ENCODE measurements at places on chromosomes 4 and X.

DNA sequence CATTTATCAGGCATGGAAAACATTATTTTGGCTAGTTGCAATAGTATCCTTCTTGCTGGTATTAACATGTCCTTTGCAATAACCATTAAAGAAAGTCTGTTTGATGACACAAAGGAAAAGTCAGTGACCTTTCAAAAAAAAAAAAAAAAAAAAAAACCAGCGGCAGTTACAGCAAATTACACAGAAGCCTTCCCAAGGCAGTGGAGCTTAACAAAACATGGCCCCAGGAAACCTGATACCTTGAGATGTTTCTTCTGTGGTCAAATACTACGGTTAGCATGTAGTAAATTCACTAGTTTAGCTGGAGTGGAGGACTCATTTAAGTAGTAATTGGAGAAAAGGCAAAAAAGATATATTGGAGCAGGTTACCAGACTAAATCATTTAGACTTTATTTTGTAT lies 359.1 kb downstream of the DACH2 start:
- no peaks in the 10 kb centered on the region for H3K27me3 ChIP-seq
- no peak overlapping the region for H3K4me3 ChIP-seq
- DNase-seq, result no peak
- H3K4me1 ChIP-seq, result no peaks in the 10 kb centered on the region
- no peaks in the 10 kb centered on the region for H3K36me3 ChIP-seq

GRCh38 chr4:144295286-144295995 lies 154.9 kb upstream of the GYPA start:
- H3K27ac ChIP-seq, result no peak overlapping the region
- no peak for DNase-seq
- no peaks in the 10 kb centered on the region for H3K27me3 ChIP-seq

DNA sequence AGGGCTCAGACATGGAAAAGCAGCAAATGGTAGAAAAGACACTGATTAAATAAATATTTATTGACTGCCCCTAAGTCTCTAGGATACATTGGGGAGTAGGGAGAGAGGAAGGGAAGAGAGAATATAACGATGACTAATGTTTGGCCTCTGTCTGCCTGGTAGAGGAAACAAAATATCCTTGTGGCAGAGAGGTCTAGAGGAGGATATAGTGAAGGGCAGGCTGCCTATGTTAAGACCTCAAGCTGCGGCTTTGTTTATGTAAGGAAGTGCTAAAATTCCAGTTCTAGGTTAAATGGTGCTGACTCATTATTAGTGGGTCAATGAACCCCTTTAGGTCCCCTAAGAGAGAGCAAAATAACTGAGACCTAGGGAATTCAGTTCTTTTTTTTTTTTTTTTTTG lies 427.3 kb upstream of the FTHL17 start:
- H3K4me3 ChIP-seq, result no peak overlapping the region
- H3K27ac ChIP-seq, result no peak overlapping the region
- DNase-seq, result peak; percentile 28

- no peak for DNase-seq
- H3K27me3 ChIP-seq, result no peaks in the 10 kb centered on the region
- no peak overlapping the region for H3K27ac ChIP-seq
- H3K36me3 ChIP-seq, result no peaks in the 10 kb centered on the region
- H3K4me1 ChIP-seq, result no peaks in the 10 kb centered on the region
- no peak overlapping the region for H3K4me3 ChIP-seq
These were observed 133.3 kb upstream of the PJA1 start for GRCh38 chrX:69298466-69299140.

DNA sequence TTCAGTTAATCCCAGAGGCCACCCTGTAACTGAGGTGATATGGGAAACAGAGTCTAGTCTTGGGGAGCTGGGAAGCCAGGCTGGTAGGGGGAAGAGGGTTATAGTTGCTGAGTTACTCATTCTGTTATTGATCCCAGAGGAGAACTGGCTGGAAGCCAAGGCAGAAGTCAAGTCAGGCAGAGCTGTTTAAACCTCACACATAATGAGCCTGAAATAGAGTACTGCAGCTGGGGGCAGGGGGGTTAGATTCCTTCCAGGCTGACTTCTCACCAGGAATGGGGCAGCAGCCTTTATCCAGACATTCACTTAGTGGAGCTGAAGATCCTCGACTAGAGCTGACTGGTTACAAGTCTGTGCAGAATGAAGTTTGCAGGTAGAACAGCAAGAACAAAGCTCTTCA lies 144.9 kb downstream of the C4orf33 start:
- no peak for DNase-seq
- H3K4me1 ChIP-seq, result no peaks in the 10 kb centered on the region
- H3K4me3 ChIP-seq, result no peak overlapping the region
- H3K27me3 ChIP-seq, result no peaks in the 10 kb centered on the region

DNA sequence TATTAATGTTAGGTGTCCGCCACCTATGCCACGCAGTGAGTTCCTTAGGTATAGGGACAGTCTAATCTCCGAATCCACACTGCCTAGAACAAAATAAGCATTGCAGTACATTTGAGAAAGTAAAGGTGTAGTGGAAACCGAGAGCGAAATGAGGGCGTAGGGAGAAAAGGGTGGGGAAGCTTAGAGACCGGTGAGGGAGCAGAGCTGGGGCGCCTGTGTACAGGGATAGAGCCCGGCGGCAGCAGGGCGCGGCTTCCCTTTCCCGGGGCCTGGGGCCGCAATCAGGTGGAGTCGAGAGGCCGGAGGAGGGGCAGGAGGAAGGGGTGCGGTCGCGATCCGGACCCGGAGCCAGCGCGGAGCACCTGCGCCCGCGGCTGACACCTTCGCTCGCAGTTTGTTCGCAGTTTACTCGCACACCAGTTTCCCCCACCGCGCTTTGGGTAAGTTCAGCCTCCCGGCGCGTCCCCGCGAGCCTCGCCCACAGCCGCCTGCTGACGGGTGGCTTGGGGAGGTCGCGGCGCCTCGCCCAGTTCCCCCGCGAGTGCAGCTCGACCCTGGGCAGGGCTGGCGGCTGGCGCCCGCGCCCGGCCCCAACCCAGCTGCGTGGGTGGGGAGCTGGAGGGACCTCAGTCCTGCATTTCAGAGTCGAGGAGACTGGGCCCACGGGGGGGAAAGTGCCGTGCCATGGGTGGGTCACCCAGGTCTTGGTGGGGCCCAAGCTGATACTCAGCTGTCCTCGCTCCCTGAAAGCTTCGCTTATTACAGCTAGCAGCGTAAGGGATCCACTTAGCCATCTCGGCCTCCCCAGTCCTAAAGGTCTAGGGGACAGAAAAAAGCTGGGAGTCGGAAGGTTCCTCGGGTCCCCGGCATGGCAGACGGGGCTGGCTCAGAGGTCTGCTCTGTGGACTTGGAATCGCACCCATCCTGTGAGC lies at the start of gene ANXA3:
TSS of gene ANXA3 (plus strand) at position 351 of the 932 bp plus-strand sequence. CDS start 2,704 bp downstream, outside the sequence.
- H3K27ac ChIP-seq, result peak within 1 kb of the TSS; percentile 93
- DNase-seq, result peak; percentile 54
- H3K4me1 ChIP-seq, result peaks cover 33% of the 10 kb centered on the region
- H3K27me3 ChIP-seq, result no peaks in the 10 kb centered on the region
- peak within 1 kb of the TSS; percentile 69 for H3K4me3 ChIP-seq

- H3K27me3 ChIP-seq, result no peaks in the 10 kb centered on the region
- peak; percentile 42 for DNase-seq
- peak overlapping the region; percentile 84 for H3K4me3 ChIP-seq
- H3K27ac ChIP-seq, result no peak overlapping the region
- H3K4me1 ChIP-seq, result 0 out of 2 replicates have a peak, but pooled peaks cover 4% of the 10 kb centered on the region
These were observed 534 bp downstream of the MSX1 start for GRCh38 chr4:4859799-4860599.

DNA sequence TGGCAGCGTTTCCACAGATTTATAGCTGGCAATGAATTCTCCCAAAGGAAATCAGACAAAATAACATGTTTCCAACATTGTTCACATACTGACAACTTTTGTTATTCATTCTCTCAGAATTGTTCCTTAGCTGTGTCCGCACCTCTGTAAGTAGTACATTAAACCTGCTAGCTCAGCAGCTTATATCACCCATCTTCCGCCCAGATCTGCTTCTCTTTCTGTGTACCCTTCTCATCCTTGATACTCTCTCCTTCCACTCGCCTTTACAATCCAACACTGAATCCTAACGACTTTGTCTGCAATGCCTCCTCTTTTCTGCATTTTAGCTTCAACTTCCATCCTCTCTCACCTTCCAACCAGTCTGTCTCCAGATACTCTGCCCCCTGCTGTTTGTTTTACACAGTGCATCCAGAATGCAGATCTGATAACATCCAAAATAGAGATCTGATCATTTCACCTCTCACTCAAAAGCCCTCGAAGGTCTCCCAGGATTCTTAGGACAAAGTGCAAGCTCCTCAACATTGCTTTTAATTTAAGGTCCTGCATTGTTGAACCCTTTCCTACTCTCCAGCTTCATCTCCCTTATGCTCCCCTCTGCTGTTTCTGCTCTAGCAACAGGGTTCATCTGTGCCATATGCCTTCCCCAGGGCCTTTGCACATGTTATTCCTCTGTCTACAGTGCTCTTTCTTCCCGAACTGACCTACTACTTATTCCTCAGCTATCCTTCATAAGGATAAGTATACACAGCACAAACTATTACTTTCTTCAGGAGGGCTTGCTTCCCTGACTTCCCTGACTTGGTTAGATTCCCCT lies 67.3 kb upstream of the VBP1 start:
- no peaks in the 10 kb centered on the region for H3K36me3 ChIP-seq
- no peak overlapping the region for H3K27ac ChIP-seq
- no peaks in the 10 kb centered on the region for H3K4me1 ChIP-seq
- no peak for DNase-seq
- no peaks in the 10 kb centered on the region for H3K27me3 ChIP-seq
